ENCODE measurements at places on chromosomes 5 and 9. TPM values are rescaled to one million over a fixed set of nuclear protein-coding genes. Genes with fewer than 3 reads are reported as not detected.

EIF4E1B gene
- total RNA-seq, result not detected

ENTPD2 gene
- 0.39 TPM for total RNA-seq

CCDC192 gene
- not detected for total RNA-seq

LCN9 gene
- not detected for total RNA-seq

DNA sequence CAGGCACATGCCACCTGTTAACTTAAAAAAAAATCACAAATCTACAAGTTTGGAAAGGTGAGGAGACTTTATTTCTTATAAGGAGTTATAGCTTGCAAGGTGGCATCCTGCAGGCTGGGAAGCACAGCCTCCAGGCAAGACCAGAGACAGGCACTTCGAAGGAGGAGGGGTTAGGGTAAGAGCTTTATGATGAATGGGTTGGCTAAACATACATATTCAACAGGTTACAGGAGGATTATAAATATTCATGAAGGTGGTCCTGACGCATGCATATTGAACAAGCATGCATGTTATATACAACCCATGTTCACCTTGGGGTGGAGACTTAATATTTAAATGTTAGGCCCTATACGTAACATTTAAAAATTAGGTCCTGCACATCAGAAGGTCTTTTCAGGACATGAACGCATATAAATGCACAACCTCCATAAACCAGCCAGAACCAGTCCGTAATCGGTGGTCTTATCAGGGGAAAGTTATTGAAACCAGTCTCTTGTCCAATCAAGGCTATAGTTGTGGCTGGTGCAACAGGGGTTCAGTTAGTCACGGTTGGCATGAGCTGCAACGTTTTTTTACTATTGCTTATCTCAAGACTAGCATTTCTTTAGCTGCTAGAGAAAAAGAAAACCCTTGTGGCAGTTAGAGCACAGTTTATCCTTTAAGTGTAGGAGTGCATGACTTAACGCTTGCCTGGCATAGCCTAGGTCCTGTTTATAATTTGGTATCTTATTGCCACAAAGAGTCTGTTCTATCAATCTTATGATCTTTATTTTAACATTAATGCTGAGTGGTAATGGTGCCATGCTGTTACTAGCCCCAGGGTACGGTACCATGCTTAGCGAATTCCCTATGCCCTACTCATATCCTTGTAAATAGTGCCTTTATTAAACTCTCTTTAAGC is 72.7 kb downstream of the C9orf57 start:
- H3K27me3 ChIP-seq, result no peaks in the 10 kb centered on the region
- H3K27ac ChIP-seq, result no peak overlapping the region
- no peak overlapping the region for H3K4me3 ChIP-seq
- no peaks in the 10 kb centered on the region for H3K36me3 ChIP-seq

DNA sequence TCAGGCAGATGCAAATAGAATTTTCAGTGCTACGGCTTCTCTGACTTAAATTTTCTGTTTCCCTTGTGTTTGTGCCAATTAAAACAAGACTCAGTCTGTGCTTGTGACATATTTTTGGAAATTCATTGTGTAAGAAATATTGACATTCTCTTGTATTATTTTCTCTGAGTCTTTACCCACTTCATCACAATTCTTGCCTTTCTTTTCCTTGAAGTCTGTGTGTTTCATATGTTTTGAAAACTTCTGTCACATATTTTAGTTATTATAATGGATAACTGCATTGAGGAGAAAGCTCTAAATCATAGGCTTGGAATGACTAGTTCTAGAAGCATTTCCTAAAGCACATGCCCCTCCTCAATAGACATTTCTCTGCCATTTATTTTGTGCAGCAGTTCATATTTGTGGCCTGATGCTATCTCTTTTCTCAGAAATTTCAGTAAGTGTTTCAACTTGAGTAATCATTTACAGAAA is 206.6 kb downstream of the PALM2AKAP2 start:
- no peak overlapping the region for H3K27ac ChIP-seq
- H3K36me3 ChIP-seq, result no peaks in the 10 kb centered on the region
- ATAC-seq, result peak; percentile 19

GRCh38 chr5:4099386-4099785 is 503.8 kb downstream of the IRX1 start:
- no peaks in the 10 kb centered on the region for H3K27me3 ChIP-seq
- ATAC-seq, result no peak
- no peak overlapping the region for H3K27ac ChIP-seq
- H3K4me1 ChIP-seq, result no peaks in the 10 kb centered on the region
- no peak overlapping the region for H3K4me3 ChIP-seq

GRCh38 chr9:18379073-18379811 is 94.7 kb upstream of the ADAMTSL1 start:
- H3K4me3 ChIP-seq, result no peak overlapping the region
- no peaks in the 10 kb centered on the region for H3K27me3 ChIP-seq
- H3K36me3 ChIP-seq, result no peaks in the 10 kb centered on the region
- H3K27ac ChIP-seq, result no peak overlapping the region

DNA sequence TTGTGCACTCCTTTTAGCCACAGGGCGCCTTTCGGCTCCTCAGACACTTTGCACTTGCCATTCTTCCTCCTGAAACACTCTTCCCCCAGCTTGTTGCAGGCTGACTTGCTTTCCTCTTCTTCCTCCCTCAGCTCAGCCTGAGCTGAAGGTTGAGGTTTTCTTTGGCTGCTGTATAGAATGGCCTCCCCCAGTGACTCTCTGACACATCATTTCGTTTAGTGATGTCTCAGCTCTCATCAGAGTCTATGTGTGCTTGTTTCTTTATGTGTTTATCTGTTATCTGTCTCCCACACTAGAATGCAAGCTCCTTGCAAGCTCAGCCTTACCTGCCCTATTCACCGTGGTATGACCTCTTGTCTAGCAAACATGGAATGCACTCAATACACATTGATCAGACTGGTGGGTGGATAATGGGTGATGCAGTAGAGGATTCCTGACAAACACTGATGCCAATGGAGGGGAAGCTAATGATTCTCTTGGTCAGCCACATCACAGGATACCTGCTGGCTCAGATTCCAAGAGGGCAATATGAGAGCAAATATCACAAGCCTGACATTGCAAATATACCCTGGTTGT is 112.9 kb upstream of the STC2 start:
- no peaks in the 10 kb centered on the region for H3K4me1 ChIP-seq
- no peaks in the 10 kb centered on the region for H3K36me3 ChIP-seq

DNA sequence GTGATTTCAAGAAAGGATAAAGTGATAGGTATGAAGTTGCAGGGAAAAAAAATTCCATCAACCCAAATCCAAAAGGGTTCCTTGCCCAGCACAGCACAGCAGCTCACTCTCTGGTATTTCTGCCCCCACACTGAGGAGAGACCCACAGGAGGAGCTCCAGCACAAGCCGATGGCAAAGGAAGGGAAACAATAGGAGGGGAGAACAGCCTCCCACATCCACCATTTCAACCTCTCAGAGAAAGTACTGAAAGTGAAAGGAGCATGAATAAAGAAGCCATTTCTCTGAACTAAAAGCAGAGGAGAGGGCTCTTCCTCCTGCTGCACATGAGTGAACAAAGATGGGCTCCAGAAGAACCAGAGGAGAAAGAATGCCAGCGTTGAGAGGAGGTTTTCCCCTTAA is 54.9 kb upstream of the ZSWIM6 start:
- H3K27ac ChIP-seq, result peak overlapping the region; percentile 0
- peak overlapping the region; percentile 29 for H3K4me3 ChIP-seq
- no peaks in the 10 kb centered on the region for H3K27me3 ChIP-seq
- no peak for ATAC-seq
- peaks cover 9% of the 10 kb centered on the region for H3K4me1 ChIP-seq
- no peaks in the 10 kb centered on the region for H3K36me3 ChIP-seq

GRCh38 chr9:72800328-72800994 is 152.4 kb downstream of the ALDH1A1 start:
- H3K4me1 ChIP-seq, result no peaks in the 10 kb centered on the region
- no peaks in the 10 kb centered on the region for H3K36me3 ChIP-seq
- no peak for ATAC-seq
- H3K4me3 ChIP-seq, result no peak overlapping the region
- H3K27ac ChIP-seq, result no peak overlapping the region

- no peaks in the 10 kb centered on the region for H3K27me3 ChIP-seq
- H3K4me3 ChIP-seq, result peak overlapping the region; percentile 87
- ATAC-seq, result no peak
- peaks cover 17% of the 10 kb centered on the region for H3K4me1 ChIP-seq
- H3K27ac ChIP-seq, result peak overlapping the region; percentile 98
- peaks cover 43% of the 10 kb centered on the region for H3K36me3 ChIP-seq
These were observed 1.4 kb upstream of the PPP2CA start for GRCh38 chr5:134227259-134227658.
